ENCODE measurements at places on chromosomes 3 and 15.
A peak's percentile ranks its signal among the peaks of the same experiment; 100 is the strongest.

DNA sequence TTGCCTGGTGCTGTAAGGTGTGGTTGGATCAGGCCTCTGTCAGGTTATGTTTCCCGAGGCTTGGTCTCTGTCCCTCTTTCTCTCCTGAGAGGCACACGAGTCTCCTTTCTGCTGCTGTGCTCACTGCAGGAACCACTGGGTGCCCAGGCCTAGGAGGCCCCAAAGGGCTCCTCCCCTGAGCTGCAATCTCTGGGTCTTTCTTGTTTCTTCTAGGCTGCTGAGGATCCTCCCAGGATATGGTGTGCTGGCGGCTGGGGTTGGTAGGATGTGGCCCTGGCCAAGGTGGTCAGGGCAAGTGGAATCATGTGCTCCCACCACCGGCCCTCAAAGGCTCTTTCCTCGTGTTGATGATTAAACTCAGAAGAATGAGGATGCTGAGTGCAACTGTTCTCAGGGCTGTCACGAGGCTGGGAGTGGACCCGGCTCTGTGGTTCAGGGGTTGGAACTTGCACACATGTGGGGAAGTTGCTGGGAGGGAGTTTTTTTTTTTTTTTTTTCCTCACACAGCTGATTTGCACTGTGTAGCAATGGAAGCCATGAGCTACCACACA is 43.6 kb upstream of the CTSH start:
- no peak for DNase-seq

DNA sequence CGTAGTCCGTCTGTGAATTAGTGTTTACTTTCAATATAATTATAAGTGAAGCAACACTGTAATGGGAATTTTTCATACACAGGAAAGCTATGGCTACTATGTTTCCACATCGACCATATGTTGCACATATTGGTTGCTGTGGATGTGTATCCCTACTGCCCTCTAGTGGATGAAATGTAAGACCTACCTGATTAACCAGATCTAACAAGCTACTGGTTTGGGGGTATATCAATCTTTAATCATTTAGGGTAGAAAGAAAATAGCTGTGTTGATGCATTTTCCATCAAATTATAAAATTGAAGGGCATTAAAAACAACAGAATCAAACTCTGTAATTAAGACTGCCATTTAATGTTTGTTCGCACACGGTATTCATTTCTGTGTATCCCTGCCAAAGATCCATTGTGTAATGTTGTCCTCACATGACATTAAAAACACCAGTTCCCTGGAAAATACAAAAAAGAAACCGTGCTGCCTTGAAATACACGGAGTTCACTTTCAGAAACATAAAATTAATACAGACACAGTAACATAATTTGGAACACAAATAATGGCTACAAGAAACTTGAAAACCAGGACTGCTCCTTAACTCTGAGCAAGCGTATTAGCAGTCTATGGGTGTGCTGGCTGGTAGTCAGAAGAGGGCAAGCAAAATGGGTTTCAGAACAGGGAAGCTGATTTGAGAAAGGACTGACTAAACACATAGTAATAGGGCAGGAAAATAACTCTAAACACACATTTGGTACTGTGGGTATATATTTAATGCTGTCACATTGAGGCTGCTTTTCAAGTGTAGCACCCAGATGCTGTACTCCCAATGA is 125.1 kb downstream of the TIGIT start:
- no peak for DNase-seq

DNA sequence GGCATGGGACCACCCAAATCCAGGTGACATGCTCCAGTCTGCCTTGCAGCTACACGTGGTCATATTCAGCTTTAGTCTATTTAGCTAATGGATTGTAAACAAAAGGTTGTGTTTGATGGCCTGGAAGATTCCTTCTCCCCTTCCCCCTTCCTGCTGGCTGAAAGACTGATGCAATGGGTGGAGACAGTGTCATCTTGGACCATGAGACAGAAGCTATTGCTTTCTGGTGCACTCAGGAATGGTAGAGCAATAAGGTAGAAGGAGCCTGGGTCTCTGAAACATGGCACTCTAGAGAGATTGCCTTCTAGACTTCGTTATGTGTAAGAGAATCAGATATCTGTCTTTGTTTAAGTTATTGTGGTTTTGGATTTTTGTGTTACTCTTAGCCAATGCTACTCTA is 25.7 kb upstream of the PTX3 start:
- DNase-seq = no peak

GRCh38 chr15:92968926-92969651 is 69.0 kb downstream of the CHD2 start:
- DNase-seq = no peak

DNA sequence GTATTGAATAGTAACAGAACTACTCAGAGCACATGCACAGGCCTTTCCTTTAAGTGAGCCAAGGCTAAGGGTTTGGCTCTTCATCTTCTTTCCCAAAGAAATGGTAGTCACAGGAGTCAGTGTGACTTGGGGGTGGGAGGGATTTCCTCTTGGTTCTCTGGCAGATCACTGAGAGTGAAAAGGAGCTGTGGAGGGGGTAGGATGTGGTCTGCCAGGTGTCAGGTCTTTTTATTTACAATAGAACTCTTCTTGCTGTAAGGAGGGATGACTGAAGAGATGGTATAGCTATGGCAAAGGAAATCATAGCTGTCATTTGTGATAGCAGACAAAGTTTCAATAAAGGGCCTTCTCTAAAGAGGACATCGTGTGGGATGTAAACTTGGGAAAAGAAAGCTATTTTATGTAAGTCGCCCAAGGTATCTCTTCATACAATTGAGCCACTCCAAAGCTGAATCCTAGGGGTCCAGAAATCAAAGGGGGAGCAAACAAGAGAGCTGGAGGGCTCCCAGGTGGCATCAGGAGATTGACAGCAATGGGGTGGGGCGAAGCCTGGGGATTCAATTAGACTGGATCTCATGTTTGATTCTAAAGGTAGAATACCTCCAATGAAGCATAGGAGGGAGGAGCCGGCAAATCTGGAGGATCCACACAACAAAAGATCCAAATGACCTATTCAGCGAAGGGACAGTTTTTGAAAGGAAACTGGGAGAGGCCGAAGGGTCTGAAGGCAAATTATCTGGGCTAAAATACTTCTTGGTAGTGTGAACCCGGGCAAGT is 20.0 kb upstream of the CHD2 start:
- DNase-seq = no peak

GRCh38 chr3:62361824-62362223 is 11.5 kb downstream of the FEZF2 start:
- no peak for DNase-seq

GRCh38 chr3:120114376-120114775 is 20.1 kb upstream of the GSK3B start:
- no peak for DNase-seq

DNA sequence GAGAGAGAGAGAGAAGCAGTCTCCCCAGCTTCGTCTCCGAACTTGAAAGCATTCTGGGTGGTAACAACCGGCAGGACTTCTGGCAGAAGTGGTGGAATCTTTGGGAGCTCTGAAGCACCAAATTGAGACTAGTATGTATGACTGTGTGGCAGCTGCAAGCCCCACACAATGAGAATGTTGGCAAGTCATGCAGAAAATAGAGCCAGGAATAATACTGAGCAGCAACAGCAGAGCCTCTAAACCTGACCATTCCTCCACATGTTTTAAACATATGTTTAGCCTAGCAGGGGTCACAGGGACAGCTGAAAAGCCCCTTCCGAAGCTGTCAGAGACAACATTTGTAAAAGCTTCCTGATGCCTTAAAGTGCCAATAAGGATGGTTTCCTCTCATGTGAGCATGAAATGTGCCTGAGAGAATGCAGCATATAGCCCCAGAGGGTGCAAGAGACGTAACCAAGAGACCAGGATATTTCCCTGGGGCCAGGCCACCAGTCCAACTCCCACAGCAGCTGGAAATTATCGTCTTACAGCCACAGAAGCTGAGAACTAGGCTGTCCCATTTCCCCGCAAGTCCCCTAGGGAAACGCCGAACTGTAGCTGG is 178.6 kb upstream of the CCDC54 start:
- no peak for DNase-seq

- no peak for DNase-seq
Measured at GRCh38 chr3:144426366-144426765, 454.7 kb downstream of the DIPK2A start.

DNA sequence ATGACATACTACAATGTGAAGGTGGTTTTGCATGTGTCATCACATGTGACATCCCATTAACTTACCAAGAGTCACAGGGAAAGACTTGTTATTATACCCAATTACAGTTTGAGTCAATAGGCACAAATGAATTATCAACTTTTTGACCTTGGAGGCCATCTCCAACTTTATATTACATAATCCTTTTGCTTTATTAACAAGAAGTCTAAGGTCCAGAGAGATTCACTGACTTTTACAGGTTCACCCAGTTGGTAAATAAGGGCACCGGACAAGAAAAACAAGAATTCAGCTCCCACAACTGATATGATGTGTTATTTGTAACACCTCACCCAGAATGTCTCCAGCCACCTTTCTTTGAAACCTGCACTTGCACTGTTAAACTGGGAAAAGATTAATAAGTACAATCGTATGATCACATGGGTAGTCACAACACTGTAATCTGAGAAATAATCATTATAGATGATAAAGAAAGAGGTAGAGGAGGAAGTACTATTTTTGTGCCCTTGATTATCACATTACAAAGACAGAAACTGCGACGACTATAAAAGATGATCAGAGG is 928.9 kb downstream of the FHIT start:
- no peak for DNase-seq

- no peak for DNase-seq
Measured at GRCh38 chr3:78139166-78139565, 1099.3 kb downstream of the ROBO2 start.

- DNase-seq = no peak
Measured at GRCh38 chr15:35206060-35206675, 121.1 kb upstream of the NANOGP8 start.

GRCh38 chr15:67307889-67308597 is 53.5 kb downstream of the IQCH start:
- DNase-seq = no peak

GRCh38 chr3:67689806-67690205 is 35.4 kb upstream of the SUCLG2 start:
- no peak for DNase-seq

GRCh38 chr3:57943525-57944495 is 64.4 kb upstream of the FLNB start:
- no peak for DNase-seq

GRCh38 chr3:60855250-60855649 is 396.0 kb downstream of the FHIT start:
- no peak for DNase-seq

DNA sequence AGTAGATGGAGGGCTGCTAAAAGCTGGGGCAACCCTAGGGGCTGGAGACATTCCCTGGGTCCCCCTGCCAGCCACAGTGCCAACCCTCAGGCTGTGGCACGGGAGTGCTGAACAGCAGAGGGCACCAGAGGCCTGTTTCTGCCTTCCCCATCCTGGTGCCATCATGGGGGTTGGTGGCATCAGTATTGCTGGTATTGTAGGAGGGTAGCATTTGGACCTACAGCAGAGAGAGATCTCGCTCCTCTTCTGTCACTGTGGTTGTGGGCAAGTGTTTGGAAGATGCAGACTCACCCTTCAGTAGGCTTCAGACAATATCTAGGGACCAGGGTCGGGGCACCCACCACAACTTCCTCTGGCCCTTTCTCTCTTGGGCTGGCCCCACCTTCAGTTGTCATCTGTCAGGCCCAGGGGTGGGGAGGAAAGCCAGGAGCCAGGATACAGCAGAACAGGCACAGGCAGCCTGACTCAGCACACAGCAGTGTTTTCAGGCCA is 123.5 kb downstream of the RPLP1 start:
- DNase-seq = peak; percentile 36

GRCh38 chr3:59978979-59979378 is 929.2 kb upstream of the CFAP20DC start:
- no peak for DNase-seq

DNA sequence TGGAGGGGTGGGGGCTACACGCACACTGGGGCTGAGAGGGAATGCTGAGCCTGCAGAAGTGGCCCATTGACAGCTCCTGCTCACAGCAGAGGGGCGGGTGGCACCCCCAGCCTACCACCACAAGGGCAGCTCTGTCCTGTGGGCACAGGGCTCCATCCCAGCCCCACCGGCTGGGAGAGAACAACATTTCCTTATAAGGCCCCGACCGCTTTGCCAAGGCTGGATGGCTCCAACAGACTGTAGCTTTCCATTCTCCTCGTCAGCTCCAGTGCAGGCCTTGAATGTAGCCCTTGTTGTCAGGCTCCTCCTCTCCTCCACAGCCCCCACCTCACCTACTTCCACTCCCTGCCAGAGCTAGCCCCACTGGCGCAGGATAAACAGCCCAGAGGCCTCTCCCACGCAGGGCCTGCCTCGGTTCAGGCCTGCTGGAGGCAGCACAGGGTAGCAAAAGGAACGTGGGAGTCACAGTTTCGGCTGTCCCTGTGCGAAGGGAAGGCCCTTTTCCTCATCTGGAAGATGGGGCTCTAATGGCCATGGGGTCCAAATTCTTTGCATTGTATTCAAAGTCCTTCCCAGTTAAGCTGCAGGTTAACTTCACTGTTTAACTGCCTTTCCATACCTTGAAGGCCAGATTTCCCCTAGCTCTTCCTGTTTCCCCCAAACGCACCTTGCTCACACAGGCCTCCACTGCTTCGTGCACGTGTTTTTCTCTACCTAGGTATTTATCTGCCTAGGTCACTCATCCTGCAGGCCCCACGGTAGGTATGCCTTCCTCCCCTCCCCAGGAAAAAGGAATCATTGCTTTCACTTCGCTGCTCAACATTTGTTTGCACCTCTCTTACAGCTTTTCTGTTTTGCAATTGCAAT is 101.6 kb upstream of the LPP start:
- DNase-seq = no peak

GRCh38 chr3:185702262-185703225 is 116.4 kb downstream of the SENP2 start:
- no peak for DNase-seq

- DNase-seq = no peak
Measured at GRCh38 chr3:27589795-27590194, 105.6 kb upstream of the SLC4A7 start.

- DNase-seq = no peak
Measured at GRCh38 chr15:41483519-41483918, 10.2 kb upstream of the ITPKA start.

DNA sequence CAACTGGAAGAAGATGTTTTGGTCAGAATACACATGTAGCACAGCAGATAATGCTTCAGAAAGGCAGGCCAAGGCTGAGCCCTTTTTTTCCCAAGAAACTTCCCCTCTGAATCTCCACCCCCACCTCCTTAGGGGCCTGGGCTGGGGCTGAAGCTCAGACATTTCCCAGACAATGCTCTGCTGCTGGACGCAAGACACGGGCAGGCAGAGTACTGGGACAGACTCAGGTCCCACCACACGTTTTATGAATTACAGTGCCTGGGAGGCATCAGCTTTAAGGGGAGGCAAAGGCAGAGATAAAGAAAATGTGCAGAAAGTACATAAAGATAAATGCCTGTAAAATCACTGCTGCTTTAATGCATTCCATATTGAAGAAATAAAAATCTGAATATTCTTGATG is 479.4 kb downstream of the ERC2 start:
- DNase-seq = no peak

DNA sequence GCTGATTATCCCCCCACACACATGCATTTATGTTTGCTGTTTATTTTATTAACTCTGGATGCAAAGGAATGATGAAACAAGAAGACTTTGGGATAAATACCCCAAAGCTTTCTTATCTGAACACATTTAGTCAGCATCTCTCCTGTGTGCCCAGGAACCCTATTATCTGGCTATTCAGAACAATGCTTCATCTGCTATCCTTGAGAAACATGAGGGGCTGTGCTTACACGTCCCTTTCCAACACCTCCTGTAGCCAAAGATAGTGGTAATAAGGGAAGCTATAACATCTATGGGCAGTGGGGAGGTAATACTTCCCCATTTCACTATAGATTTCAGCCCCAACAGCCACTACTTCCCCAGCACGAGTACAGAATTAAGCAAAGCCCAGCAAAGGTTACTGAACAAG is 94.7 kb downstream of the SSR3 start:
- no peak for DNase-seq

- DNase-seq = no peak
Measured at GRCh38 chr3:156469456-156469855, 85.5 kb downstream of the SSR3 start.
